ENCODE measurements at places on chromosomes 2 and 18.

DNA sequence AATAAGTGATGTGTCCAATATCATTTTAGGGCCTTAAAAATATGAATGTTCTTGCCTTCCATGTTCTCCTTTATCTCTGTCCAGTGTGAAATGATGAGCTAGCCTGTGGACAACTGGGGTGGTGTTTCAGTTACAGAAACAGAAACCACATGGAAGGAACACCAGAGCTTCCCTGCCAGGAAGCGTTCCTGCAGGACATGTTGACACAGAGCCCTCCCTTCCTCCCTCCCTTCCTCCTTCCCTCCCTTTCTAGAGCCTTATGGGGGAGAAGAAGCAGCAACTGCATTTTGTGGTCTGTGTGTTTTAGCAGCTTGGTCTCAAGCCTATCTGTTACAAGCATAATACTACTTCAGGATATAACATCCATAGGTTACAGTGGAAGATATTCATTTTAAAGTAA is 539.7 kb upstream of the NETO1 start:
- no peak for DNase-seq

DNA sequence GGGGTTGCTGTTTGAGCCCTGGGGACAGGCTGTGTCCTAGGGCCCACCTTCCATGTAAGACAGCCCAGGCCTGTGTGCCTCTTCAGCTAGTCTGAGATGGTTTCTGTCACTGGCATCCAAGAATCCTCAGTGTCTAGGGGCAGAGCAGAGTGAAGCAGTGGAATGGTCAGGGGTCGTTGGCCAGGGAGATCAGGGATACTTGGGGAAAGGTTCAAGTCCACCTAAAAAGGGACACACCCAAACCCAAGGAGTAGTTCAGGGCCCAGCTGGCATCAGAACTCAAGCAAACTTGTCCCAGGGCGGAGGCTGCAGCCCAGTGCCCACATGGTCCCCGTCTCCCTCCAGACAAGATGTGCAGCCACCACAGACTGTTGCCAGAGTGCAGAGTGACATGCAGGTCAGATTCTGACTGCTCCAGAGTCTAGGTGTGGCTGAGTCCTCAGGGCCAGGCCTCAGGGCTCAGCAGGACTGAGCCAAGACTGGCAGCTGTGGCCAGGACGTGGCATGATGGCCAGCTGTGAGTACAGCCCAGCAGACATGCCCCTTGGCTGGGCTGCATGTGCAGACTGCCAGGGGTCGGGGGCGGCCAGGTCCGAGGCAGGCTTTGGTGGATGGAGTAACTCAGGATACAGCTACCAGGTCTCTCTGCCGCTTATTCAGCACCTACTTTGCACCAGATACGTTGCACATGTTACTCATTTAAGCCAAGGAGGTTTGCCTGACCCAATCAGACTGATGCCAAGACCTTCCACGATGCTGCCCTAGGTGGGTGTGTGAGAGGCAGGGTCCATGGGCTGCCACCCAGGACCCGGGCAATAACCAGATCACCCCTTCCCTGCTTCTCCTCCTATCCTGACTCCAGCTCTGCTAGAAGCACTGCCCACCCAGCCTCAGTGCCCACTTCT is 146.6 kb downstream of the SMAD7 start:
- peak; percentile 15 for DNase-seq

DNA sequence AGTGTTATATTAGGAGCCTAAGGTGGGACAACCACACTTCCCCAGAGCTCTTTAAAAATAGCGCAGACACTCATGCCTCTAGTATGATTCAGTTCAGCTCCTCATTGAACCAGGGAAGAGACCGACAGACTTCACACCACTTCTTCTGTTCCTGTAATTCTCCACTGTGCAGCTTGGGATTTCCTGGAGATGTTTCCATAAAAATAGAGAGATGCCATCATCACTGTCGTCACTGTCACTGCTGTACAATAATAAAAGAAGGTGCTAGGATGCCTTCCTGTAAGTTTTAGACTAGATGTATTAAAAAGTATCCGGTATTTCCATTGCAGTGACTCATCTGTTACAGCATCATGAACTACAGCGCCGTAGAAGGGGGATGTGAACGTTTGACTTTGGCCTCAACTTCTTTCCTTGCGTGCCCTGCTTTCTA is 110.9 kb downstream of the FAM210A start:
- DNase-seq, result no peak

DNA sequence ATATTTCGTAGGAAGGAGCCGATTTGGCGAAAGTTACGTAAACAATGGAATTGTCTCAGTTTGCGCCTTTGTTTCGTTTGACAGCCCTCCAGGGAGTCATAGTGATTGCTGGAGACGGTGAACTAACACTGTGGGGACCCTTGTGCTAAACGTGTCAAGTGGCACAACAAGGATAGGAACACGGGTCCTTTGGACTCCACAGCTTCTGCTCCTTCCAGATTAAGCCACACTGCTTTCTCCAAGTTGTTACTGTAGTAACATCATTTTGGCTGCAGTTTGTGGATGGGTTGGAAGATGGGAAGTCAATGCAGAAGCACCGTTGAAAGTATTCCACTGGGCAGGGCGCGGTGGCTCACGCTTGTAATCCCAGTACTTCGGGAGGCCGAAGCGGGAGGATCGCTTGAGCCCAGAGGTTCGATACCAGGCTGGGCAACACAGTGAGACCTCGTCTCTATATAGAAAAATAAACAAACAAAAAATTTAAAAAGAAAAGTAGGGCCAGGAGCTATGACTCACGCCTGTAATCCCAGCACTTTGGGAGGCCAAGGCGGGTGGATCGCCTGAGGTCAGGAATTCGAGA is 636 bp upstream of the IMMT start:
- no peak for DNase-seq

DNA sequence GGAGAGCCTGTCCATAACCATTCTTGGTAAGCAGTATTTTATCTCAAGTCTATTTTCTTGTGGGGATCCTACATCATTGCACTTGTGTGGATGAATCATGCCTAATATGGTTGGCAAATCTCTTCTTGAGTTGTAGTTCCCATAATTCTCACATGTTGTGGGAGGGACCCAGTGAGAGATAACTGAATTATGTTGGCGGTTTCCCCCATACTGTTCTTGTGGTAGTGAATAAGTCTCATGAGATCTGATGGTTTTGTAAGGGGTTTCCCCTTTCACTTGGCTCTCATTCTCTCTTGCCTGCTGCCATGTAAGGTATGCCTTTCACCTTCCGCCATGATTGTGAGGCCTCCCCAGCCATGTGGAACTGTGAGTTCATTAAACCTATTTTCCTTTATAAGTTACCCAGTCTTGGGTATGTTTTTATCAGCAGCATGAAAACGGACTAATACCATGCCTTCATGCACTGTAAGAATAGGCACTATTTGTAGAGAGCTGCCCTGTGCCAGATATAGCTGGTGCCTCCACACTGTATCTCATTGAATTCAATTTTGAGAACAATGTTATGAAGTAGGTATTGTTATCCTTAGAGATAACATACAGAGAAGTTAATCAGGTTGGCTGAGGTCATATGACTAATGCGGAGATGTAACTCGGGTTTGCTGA is 148.3 kb downstream of the PLCL1 start:
- no peak for DNase-seq

- DNase-seq, result no peak
These were observed 173.1 kb downstream of the PTH2R start for GRCh38 chr2:208579678-208580077.

DNA sequence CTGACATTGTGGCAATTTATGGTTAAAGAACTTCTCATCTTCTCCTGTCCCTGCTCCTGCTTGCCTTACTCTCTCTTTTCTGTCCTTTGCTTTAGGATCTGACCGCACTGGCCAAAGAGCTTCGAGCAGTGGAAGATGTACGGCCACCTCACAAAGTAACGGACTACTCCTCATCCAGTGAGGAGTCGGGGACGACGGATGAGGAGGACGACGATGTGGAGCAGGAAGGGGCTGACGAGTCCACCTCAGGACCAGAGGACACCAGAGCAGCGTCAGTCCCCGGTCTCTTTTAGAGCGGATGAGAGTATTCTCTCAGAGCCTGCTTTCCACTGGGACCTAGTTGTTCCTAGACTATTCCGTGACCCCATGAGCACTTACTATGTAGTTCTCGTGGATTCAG is 122.2 kb upstream of the IL1R2 start:
- DNase-seq, result no peak

DNA sequence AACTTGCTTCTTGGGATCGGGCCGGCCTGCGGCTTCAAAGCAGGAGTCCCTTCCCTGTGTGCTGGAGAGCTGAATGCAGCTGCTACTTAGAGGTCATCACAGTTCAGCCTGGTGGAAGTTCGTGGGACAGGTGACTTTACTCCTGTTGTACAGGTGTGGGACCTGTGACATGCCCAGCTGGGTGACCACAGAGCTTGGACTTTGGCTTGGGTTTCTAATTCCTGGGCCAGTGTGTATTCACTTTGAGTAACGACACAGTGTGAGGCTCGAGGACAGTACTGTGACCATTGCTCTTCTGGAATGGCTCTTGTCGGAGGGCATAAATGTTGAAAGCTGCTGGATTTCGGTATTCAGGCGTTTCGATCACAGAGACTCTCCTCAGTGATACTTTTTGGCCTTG is 114.5 kb downstream of the STPG4 start:
- DNase-seq, result no peak

DNA sequence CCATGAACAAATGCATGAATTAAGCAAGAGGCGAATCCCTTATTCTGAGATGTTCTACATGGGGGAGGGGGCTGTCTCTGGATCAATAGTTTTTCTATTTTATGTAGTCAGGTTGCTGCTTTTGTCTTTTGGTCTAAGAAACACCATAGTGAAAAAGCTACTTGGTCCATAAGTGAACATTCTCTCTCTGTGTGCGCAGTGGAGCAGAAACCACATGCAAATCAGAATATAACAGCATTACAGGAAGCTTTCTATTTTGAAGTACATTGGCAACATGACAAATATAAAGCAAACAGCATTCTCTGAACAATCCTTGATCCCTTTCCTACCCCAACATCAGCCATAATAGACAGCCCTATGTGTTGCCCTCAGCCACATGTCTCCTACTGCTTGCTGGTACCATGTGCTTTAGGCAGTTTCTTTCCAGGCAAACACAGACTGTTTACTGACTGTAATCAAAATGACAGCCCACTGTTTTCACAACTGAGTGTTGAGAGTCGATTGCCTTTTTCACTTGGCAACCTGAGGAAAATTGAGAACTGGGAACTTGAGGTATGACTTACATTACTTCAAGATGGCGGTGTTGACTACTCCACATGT is 10.6 kb downstream of the SCN3A start:
- DNase-seq, result no peak

GRCh38 chr18:34251919-34252318 is 27.2 kb upstream of the NOL4 start:
- DNase-seq, result no peak

GRCh38 chr2:60966507-60967405 is 50.8 kb upstream of the PEX13 start:
- no peak for DNase-seq

DNA sequence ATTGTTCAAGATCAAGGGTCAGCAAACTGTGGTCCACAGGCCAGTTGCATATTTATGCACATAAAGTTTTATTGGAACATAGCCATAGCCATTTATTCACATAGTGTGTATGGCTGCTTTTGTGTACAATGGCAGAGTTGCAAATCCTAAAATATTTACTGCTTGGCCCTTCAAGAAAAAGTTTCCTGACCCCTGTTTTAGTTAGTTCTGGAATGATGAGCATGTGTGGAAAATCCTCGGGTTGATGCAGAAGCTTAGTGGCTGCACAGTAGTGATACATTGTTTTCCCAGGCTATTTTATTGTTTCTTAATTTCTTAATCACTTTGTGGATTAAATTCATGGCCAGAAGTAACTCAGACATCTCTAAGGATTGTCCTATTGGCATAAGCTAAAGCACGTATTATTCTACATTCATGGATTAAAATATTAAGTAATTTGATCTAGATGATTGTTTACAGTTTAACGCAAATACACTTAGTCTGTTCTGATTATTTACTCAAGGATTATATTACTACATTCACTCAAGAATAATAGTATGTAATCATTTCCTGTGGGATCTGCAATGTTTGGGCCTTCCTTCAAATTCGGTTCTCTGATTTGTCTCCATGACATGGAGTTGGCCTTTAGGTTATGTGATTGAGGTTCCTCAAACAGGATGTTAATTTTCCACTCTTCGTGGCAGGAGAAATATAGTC is 165.5 kb downstream of the TMEM247 start:
- DNase-seq, result no peak

DNA sequence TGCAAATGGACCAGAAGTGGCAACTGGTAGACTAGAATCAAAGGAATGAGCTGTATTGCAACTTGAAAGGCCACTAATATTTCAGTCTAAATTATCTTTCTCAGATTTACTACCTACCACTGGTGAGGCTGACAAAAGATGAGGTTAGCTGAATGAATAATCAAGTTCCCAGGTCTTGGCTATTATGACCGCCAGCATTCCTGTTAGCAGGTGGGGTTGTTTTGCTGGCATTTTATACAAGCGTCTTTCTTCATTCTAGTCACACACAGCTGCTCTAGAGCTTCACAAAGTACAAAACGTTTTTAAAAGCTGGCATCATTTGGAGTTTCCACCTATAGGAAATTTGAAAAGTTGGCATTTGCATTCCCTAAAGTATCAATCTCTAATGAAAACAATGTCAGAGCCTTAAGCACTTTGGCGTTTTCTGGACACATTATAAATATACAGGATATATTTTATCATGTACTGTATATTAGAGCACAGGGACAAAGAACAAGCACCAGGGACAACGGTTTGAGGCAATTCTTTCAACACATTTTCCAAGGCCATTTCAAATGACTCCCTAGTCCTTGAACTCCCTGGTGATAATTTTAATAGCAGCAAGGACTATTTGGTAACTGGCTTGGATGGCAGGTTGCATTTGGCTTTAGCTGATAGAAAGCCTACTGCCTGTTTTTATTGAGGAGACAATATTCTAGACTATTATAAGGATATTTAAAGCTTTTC is 410.2 kb upstream of the CHST9 start:
- no peak for DNase-seq

GRCh38 chr18:27057519-27058234 is 127.4 kb downstream of the CHST9 start:
- DNase-seq, result no peak

DNA sequence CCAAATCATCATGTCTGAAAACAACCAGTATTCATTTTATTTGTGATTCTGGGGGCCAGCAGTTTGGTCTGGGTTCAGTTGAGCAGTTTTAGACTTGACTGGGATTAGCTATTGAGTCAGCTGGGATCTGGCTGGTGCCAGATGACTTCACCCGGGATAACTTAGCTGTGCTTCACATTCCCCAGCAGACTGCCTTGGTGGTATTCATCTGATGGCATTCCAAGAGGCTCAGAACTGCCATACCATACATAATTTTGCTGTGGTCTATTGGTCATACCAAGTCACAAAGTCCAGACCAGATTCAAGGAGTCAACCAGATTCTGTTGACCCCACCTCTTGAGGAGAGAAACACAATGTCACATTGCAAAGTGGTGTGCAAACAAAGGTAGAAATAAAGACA is 7.8 kb upstream of the FSHR start:
- no peak for DNase-seq

GRCh38 chr2:95058989-95059641 is 33.6 kb downstream of the MAL start:
- no peak for DNase-seq

GRCh38 chr18:6836331-6836730 is 106.8 kb downstream of the ARHGAP28 start:
- no peak for DNase-seq

GRCh38 chr2:106941372-106941993 is 55.5 kb upstream of the ST6GAL2 start:
- no peak for DNase-seq

Data from T-cell (primary cell).